ENCODE measurements at places on chromosomes 2 and 18.

DNA sequence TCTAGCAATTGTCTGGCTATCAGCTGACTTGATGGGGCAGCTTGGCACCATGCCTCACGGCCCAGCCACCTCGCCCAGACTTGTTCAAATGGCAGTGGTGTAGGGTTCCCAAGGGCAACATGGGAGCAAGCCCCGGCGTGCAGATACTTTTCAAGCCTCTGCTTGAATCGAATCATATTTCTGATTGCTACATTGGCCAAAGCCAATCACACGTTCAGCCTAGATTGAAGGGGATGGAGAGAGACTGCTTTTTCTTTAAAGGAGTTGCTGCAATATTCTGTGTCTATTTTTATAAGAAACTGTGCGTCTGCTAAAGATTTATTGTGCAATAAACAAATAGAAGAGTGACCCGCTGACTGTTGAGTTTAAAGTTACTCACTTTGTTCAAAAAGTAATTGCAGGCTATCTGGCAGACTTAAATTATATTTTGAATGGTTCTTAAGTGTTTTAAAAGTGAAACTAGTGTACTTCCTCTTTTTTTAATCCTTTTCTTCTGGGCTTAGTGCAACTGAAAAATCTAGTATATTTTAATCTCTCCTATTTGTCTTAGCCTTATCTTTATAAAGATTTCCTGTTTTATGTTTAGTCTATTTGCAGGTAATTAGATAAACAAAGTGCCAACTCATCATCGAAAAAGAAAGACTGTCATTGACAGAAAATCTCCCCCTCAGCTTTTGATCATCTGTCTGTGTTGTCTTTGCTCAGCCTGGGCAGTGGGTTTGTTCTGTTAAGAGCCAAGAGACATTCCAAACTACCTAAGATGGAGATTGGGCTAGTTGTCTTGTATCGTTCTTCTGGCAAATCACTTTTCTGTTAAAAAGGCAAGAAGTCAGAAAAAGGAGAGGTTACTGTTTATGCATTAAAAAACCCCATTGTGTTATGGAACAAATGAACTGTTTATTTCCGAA, 156.1 kb downstream of the TPGS2 start:
- ATAC-seq = no peak

DNA sequence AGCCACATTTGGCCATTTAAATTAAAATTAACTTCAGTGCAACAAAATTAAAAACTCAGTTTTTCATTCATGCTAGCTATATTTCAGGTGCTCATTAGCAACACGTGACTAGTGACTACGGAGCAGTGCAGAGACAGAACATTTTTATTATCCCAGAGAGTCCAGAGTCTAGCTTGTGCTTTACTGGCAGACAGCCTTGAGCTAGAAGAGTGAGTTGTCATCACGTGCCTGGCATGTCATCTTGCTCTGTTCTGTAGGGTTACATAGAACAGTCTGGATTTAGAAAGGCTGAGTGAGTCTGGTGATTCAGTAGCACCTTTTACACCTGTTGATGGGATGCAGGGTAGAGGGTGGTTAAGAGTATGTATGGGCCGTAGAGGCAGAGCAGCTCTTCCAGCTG, 136.9 kb upstream of the IL1R2 start:
- no peak for ATAC-seq

DNA sequence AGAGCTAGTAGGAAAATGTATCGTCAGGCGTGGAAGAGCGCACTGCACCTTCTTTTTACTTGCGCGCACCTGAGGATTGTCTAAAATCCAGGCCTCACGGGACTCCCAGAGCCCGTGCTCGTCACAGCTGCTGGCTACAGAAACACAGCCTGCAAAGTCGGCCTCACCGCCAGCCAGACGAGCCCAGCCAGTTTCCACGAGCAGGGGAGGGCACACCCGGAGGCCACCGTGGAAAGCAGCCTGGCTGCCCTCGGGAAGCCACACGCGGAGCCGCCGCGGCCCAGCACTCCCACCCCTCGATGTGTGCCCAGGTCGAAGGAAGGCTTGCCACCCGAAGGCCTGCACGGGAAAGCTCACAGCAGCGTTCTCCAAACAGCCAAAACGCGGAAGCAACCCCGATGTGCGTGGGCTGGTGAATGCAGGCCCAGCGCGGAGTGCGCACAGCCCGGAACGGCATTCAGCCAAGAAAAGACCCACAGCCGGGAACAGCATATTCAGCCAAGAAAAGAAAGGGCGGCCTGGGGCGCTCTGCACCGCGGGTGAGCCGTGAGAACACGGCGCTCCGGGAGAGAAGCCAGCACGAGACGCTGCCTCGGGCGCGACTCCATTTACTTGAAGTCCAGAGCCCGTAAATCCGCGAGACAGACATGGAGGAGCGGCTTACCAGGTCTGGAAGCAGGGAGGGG, 53.9 kb upstream of the SALL3 start:
- ATAC-seq = no peak

GRCh38 chr2:70793450-70793849, 3.0 kb upstream of the FIGLA start:
- ATAC-seq = no peak

DNA sequence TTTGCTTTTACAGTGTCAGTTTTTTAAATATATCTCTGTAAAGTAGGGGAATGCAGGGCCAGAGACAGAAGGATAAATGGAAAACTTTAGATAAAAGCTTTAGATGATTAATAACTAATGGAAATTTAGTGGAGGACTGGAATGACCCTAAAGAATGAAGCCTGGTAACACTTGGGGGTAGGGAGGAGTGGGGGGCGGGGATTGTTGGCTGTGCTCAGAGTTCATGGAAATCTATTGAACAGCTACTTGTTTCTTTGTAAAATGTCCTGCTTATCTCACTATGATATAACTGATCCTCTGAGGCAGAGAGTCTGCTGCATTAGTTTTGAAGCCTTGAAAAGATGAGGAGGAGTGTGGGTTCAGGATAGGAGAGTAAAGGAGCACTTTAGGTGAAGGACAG, 90.5 kb downstream of the TMEM185B start:
- no peak for ATAC-seq

All from stimulated activated memory B cell treated with anti-CD40 and anti-IgM and Interleukin-4, amounts not matched to agents 10 μg/mL and 1 μg/mL and 100 μg/mL, for 72 hours (primary cell).